Sciatic nerve (tissue), 2 donors: ENCODE measurements at places on chromosomes 13 and 19.

GRCh38 chr13:42312817-42313431 lies 41.0 kb downstream of the AKAP11 start:
- no peak for DNase-seq

GRCh38 chr19:7000816-7001215 lies 20.4 kb downstream of the MBD3L2B start:
- no peak for DNase-seq

- no peak for DNase-seq
These were observed 17.1 kb upstream of the GRWD1 start for GRCh38 chr19:48428670-48429069.

DNA sequence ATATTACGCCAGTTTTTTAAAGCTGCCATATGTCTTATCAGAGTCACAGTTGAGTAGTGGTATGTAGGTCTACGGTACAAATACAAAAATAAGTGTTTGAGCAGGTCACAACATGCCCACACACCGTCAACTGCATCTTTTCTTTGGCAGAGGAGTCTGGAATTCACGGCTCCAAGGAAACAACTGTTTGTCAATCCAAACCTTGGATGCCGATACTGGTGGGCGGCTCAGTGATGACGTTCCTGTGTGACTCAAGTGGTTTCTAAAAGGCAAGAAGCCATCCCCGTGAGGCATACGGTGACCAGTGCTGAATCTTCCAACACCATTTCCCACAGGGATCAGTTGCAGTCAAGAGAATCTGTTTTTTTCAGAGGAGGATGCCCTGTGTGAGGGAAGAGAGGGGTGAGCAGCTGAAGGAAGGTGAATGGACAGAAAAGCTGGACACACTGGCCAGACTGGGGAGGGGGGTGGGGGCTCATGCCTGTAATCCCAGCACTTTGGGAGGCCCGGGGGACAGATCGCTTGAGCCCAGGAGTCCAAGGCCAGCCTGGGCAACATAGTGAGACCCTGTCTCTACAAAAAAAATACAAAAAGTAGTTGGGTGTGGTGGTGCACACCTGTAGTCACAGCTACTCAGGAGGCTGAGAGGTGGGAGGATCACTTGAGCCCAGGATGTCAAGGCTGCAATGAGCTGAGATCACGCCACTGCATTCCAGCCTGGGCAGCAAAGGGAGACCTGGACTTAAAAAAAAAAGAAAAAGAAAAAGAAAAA lies 22.8 kb upstream of the CEBPG start:
- no peak for DNase-seq

GRCh38 chr13:59963383-59963782 lies 200.3 kb downstream of the DIAPH3 start:
- no peak for DNase-seq

DNA sequence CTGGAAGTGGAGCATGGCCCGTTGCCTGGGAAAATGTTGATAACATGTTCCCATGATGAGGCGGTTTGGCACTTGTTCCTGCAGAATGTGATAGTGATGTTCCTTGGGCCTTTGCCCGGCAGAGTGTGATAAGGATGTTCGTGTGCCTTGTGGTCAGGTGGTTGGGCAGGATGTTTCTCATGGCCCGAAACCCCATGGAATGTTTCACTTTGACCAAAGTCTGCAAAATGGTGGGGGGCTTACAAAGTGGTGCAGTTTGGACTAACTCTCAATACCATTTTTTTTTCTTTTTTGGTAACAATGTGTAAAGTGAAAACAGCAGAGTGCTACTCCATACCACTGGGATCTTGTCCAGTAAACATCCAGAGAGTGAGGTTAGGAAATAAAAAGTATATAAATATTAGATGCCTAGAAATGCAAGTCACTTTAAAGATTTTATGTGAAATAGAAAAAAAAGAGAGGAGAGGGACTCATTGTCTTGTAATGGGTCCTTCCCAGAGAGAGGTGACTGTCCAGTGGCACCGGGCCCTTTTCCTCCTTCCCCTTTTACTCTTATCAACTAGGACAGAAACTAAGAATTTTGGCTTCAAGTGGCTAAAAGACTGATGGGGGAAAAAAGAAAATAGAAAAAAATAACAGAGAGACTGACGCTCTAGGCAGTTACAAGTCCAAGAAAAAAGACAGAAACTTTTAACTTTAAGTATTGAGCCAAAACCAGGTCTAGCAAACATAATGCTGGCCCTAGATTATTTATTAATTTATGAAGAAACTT lies 5.7 kb downstream of the FPR3 start:
- DNase-seq: no peak

- no peak for DNase-seq
These were observed 55.2 kb downstream of the XPO4 start for GRCh38 chr13:20847296-20847695.

GRCh38 chr13:95497381-95497807 lies 55.1 kb upstream of the CLDN10 start:
- DNase-seq: no peak

GRCh38 chr13:112908342-112908741 lies 60.7 kb upstream of the MCF2L start:
- no peak for DNase-seq

DNA sequence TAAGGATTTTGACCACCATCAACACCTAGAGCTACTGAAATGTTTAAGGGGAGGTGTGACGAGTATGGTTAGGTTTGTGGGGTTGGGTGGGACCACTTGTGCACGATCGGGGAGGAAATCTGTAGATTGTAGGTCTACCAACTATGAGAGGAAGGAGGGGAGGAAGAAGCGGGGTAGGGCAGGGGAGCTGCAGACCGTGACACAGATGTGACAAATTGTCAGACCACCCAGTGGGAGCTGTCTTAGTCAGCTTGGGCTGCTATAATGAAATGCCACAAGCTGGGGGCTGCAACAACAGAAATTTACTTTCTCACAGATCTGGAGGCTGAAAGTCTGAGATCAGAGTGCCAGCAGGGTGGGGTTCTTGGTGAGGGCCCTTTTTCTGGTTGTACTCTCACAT lies 62.2 kb upstream of the ARGLU1 start:
- no peak for DNase-seq

DNA sequence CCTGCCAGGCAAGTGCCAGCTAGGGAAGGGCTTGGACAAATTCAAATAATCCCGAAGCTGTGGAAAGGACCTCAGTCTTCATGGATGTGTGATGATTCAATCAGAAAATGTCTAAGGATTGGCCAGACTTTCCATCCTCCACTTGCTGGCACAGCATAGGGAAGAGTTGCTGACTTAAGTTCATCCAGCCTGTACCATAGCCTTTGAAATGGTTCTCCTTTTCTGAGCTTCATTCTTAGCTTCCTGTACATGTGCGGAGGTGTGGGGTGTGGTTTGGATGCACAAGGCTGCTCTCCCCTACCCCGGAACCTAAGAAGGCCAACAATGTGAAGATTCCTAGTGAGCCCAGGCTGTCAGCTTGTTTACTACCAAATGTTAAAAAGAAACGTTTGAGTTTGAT lies 959 bp upstream of the IGFL3 start:
- DNase-seq: no peak

DNA sequence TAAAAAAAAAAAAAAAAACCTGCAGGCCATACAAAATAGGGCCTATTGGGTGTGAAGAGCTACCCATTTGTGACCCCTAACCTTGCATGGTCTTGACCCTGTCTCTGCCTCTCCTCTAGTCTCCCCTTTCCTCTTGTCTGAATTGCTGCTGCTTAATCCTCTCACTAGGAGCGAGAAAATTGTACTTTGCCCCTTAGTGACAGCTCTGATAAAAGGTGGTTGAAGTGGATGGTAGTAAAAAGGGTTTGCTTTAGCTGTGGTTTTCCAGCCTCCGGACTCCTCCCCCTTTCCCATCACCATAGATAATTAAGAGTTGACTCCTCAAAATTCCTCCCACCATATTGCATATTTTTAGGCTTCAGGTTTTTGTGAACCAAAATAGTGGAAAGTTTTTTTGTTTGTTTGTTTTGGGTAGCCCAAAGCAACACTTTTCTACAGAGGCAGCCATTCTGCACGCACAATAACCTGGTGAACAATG lies 23.5 kb downstream of the ACTN4 start:
- DNase-seq: no peak

GRCh38 chr13:20426766-20427448 lies 98.8 kb downstream of the CRYL1 start:
- no peak for DNase-seq

DNA sequence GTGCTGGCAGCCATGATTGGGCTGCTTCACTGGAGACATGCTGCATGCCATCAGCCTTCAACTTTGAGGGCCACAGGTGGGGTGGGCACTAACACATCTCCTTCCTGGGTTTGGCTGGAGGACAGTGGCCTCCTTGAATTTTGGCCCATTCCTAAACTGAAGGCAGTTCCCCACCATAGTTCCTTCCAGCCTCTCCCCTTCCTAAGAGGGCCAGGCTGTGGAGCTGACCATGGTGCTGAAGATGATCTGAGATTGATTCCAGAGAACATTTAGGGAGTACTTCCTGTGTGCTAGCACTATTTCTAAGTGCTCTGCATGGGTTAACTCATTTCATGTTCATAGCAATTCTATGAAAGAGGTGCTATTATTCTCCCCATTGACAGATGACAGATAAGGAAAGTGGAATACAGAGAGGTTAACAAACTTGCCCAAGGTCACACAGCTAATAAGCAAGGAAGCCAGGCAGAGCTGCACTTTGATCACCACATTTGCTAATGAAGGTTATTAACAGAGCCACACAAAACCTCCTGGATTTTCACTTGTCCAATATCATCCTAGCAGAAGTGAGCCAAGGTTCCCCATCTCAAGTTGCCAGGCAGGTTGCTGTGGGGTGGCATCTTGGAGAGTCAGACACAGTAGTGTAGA lies 175.3 kb downstream of the ZIC5 start:
- DNase-seq: no peak

GRCh38 chr13:96431044-96431581 lies 341.2 kb downstream of the HS6ST3 start:
- DNase-seq: no peak

DNA sequence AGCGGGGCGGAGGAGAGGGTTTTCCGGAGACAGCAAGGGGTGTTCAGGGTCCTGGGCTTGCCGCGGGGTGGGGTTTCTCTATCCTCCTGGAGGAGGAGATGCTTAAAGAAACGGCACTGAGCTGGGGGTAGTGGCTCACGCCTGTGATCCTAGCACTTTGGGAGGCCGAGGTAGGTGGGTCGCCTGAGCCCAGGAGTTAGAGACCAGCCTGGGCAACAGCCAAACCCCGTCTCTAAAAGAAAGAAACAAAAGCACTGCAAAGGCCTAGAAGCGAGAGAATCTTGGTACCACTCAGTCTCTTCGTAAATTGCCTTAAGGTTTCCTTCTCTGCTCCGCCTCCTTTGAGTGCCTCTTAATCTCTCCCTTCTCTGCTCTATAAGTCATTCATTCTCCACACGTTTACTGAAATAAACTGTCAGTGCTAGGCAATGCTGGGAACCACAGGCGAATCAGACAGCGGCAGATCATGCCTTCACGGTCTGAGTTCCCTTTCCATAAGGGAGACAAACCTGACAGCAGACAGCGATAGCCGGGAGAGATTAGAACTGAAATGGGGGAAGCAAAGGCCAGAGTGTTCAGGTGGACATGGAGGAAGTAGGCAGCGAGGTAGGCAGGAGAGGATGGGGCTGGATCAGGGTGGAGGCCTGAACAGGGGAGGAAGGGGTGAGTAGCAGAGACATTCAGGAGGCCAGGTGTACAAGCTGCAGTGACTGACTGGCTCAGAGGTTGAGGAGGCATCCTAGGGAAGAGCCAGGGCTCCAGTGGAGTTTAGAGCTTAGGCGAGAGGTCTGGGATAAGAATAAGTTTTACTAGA lies 580 bp downstream of the EIF3K start:
- no peak for DNase-seq

DNA sequence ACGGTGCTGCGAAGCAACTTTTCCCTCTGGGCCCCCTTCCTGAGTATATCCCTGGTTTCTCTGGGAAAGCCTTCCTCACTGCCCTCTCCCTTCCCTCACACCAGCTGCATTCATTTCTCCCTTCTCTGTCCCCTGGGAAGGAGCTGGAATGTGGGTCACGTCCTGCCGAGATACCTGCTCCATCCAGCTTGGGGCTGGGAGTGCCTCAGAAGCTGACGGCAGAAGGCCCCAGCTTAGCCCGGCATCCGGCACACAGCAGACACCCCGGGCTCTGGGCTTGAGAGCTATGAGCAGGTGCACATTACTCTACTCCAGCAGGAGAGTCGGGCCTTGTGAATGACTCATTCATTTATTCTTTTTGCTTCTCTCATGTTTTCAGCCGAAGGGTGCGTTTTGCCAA lies 170.6 kb downstream of the TEX29 start:
- DNase-seq: peak; percentile 22

DNA sequence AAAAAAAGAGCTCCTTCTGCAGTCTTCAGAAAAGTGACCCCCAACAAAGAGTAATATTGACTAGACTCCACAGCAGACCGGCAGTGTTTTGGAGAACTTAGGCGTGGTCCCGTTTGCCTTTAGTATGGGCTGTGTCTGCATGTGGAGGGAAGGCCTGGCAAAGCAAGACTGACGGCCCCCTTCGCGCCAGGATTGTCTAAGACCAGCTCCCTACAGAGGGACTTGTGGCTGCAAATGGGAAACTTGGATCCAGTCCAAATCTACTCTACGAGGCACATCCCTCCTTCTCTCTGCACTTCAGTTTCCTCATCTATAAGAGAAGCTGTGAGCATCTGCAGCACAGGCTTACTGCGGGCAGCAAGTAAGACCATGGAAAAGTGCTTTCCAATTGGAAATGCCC lies 350.0 kb downstream of the ZNF536 start:
- DNase-seq: no peak

DNA sequence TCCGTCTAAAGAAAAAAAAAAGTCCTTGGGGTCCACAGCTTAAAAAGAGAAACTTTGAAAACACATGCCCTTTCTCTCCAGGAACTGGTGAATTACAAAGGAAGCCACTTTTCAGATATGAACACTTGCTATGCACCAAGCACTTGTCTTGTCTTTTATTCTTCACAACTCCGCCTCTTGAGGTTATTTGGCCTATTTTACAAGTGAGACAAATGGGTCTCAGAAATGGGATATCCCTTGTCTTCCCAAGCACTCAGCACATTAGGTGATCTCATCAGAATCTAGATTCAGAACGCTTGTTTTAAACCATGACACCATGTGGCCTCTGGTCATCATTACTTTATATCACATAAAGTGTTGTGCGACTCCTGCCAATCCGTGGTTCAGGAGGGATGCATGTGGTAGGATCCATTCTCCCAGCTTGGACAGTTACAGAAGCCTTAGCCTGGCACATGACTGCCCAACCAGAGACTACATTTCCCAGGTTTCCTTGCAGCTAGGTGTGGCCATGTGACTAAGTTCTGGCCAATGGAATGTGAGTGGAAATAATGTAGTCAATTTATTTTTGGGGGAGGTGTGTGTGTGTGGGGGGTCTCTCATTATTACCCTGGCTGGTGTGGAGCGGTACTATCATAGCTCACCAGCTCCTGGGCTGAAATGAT lies 13.9 kb downstream of the TSKS start:
- DNase-seq: no peak
